Effector memory CD4-positive, alpha-beta T cell (primary cell): ENCODE measurements at places on chromosomes 2 and 18.

DNA sequence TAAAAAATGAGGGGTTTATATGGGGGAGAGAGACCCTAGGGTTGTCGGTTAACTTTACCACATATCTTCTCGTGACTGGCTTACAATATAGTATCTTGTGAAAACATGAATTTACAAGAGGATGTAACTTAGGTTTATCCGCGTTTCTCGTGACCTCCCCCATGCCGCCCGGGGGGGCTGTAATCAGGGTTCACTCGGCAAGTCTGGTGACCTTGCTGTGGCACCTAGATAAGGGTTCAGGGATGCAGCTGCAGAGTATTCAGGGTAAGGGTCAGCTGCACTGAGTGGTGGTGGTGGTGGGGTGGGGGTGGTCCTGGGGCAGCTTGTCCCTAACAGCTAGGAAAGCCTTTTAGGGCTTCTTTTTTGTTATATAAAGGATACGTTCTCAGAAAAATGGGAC, 112.3 kb downstream of the LYPD1 start:
- DNase-seq, result no peak

DNA sequence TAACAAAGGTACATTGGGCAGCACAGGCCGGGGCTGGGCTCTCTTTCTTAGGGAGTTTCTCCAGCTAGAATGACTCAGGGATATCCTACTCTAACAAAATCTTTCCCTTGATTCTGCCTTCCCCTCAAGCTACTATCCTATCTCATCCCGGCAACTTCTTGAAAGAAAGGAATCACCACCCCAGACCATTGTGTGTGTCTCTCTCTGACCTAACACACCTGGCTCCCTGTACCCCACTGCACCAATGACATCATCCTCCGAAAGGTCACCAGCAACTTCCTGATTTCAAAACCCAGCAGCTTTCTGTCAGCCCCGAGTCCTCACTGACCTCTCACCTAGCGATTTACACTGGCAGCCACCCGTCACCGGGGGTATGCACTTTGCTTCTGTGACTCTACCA, 72.1 kb upstream of the MAP4K4 start:
- no peak for DNase-seq

GRCh38 chr2:176560296-176560695, 291.1 kb downstream of the MTX2 start:
- no peak for DNase-seq

GRCh38 chr2:173028671-173029070, 47.0 kb upstream of the MAP3K20 start:
- DNase-seq, result no peak

GRCh38 chr18:137327-137726, 21.0 kb upstream of the USP14 start:
- DNase-seq, result no peak

DNA sequence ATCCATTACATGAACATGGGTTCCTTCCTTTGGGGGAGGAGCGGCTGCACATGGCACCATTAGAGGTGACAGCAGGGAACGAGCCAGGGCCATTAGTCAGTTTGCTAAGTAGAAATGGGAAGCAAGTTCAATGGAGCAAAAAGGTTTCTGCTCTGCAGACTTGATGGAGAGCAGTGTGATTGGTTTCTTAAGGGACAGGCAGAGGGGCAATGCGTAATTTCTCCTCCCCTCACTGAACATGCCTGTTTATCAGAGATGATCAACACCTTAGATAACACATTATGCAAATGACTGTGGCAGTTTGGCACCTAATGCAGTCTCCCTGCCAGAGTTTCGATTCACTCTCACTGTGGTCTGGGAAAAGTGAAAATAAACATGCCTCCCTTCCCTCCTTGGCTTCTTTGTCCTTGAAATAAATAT, 414.5 kb downstream of the STK39 start:
- no peak for DNase-seq

GRCh38 chr2:224085246-224085645, 46.2 kb upstream of the SERPINE2 start:
- DNase-seq, result no peak

DNA sequence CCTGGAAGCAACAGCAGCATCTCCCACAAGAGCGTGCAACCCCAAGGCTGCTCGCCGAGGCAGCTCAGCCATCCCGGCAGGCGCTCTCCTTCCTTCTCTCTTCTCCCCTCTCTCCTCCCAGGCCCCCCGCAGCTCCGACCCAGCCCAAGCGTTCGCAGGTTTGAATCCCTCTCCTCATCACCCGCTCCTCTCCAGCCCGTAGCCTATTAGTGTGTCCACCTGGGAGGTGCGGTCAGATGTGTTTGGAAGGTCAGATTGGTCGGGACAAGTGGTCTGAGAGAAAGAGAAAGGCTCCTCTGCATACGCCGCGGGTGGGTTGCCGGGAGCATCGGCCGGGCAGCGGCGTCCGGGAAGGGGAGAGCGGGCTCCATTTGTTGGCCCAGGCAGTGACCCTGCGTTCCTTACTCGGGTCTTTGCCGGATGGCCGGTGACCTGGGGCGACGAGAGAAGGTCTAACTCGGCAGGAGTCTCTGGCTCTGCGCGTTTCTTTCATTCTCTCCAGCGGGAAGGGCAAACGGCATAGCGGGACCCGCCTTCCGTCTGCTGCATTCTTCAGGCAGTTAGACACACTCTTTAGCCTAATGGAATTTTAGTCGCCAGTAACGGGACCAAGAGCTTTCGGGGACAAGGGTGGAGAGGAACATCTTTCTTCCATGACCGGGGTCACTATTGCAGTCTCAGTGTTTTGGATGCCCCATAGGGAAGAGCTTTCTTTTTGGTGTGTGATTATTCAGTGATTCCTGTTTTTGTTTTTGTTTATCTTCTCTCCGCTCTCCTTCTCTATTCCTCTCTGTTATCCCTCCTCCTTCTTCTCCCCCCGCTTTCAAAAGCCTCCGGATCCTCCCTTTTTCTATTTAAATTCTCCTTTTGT, 1.1 kb upstream of the TMEFF2 start:
- DNase-seq, result no peak

DNA sequence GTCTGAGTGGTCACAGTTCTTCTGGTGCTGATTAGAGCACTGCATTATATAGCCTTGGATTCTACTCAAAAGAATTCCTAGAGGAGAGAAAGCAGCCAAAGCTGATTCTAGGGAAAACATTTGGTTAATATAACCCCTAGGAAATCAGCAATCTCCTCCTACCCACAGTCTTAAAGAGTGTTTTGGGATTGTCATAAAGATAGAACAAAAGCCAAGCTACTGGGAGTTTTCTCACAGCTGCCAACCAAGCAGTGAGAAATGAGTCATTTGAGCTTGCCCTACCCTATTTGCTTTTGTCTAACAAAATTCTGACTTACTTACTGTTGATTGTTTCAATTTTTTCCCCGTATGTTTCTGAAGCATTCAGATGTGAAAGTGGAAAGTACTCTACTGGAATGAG, 469.3 kb downstream of the PLCL1 start:
- no peak for DNase-seq

DNA sequence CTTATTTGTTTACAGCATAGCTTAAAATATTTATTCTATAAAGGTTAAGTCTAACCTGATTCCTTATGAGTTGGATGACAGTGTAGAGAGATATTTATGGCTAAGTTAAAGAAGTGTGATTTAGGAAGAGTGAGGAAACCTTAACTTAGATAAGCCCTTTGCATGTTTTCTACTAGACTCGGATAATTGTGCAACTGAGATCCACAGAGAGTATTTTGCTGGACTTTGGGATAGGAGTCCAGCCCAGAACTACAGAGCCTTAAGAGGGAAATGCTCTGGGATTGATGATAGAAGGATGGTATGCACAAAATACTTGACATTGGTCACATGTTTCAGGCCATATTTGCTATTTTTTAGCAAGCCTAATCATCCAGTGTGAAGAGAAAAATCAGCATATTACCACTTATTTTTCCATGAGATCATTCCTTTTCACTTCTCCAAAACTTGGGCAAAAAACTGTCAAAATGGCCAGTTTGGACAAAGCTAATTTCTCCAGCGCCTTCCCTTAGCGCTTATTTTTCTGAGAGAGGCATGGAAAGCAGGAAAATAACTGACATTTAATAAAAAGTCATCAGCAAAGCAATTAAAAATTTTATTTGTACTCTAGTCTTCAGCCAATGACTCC, 3.1 kb downstream of the CD28 start:
- DNase-seq, result no peak

GRCh38 chr2:26772064-26773001, 8.2 kb downstream of the SLC35F6 start:
- DNase-seq, result no peak

GRCh38 chr2:128702616-128703015, 383.9 kb upstream of the HS6ST1 start:
- no peak for DNase-seq

DNA sequence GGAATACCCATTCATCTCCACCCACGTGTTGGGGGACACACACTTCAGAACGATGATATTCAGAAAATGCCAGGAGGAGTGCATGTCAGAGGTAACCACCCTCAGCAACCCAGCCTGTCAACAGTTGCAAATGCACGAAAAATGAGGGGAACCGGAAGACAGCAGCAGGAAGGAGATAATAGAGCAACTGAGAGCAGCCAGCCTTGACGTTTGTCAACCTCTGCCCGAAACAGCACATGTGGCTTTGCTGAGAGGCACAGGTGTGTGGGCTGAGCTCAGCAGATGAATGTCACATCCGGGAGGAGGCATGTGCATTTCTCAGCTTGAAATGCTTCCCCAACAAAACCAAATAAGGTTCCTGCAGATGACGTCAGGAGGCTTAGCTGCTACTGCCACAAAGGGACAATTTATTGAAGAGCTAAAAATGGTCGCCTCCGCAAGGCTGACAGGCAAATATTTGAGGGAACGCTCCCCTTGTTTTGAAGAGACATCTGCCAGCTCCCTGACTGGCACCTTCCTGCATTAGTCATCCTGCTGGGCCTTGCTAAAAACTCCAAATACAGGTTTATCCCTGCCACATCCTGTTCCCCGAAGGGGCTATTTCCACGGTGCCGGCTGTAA, 419.0 kb downstream of the NBAS start:
- peak; percentile 13 for DNase-seq

DNA sequence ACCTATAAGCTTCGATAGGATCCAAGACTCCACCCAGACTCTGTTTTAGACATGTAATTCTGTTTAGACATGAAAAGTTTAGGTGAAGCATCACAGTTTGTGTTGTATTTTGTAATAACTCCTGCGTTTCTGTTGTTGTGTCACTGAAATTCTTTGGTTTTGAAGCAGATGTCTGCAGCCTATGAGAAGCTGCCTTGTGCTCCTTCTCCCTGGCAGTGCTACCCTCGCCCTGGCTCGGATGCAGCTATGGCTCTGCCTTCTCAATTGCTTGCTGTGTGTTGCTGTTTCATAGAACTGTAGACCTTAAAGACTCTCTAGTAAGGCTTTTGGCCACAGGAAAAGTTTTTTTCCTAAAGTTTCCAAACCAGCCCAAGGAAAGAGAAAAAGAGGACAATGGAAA, 40.2 kb upstream of the ZNF638 start:
- no peak for DNase-seq

- DNase-seq, result no peak
Observed at GRCh38 chr18:8374676-8375075, 234.6 kb upstream of the RAB12 start.

- DNase-seq, result no peak
Observed at GRCh38 chr2:234257859-234258561, 207.5 kb downstream of the SPP2 start.

DNA sequence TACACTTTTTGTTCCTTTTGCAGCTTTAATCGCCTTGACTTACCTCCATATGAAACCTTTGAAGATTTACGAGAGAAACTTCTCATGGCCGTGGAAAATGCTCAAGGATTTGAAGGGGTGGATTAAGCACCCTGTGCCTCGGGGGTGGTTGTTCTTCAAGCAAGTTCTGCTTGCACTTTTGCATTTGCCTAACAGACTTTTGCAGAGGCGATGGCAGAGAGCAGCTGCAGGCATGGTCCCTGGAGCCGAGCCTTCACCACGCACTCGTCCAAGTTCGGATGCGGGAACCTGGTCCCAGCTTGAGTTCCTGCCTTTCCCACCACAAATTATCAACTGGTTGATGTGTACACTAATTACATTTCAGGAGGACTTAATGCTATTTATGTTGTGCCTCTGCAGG, 232.7 kb downstream of the ALPK2 start:
- no peak for DNase-seq

DNA sequence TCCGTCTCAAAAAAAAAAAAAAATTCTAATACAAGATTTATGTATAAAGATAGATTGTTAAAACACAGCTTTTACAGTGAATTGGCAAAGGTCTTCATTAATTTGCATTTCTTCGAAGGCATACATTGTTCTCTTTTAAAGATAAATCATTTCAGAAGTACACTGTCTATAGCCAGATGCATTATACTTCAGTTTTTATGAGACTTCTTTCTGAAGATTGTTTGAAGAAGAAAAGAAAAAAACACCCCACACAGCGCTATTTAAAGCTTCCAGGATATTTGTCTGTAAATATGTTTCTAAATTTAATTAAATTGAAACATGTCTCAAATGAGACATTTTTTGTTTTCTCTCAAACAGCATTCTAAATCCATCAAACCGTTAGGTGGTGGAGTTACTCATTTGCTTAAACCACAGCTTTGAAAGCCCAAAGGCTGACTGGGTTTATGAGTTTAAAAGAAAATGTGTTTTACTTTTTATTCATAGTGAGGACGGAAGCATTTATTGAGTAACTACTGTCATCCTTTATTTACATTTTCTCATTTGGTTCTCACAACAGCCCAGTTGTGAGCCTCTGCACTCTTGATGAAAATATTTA, 42.4 kb upstream of the C1GALT1C1L start:
- DNase-seq, result no peak

GRCh38 chr18:52401236-52401635, 61.2 kb downstream of the DCC start:
- no peak for DNase-seq

- DNase-seq, result no peak
Observed at GRCh38 chr2:231795525-231796327, 9.5 kb downstream of the COPS7B start.

DNA sequence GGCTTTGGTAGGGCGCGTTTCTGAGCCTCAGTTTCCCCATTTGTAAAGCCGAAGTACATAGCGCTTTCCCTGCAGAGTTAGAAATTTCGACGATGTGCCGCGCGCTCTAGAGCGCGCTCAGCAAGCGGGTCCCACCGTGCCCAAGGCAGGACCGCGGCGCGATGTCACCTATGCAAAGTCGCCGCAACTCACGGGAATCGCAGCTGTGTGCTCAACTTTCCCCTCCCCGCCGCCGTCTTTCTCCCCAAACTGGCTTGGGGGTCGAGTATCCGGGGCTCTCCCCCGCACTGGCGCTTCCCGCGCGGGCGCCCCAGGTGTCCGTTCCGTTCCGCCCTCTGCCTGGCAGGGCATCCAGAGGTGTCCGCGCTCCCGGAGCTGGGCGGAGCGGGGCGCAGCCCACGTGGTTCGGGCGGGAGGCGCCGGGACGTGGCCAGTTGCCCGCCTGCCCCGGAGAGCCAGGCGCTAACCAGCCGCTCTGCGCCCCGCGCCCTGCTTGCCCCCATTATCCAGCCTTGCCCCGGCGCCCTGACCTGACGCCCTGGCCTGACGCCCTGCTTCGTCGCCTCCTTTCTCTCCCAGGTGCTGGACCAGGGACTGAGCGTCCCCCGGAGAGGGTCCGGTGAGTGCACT, at the start of gene MLPH:
Gene MLPH (plus strand): TSS at position 433 of the 630 bp plus-strand sequence. CDS start 6,176 bp downstream, outside the sequence.
- DNase-seq, result no peak

DNA sequence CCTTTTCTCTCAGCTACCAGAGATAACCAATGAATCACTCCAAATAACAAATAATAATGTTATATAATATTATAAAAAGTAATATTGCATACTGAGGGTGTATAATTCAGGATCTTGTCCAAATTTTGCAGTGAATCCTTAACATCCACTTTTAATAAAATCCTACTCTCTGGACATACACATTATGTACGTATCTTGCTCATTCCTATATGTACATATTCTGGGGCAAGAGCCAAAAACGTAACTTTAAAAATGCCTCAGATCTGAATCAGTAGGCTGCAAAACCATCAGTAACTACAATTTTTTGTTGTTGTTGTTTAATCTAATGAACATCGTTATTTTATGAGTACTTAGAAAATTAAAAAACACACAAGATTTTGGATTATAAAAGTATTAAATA, 65.3 kb downstream of the SMAD2 start:
- no peak for DNase-seq
